ENCODE measurements at places on chromosomes 7 and 10.

DNA sequence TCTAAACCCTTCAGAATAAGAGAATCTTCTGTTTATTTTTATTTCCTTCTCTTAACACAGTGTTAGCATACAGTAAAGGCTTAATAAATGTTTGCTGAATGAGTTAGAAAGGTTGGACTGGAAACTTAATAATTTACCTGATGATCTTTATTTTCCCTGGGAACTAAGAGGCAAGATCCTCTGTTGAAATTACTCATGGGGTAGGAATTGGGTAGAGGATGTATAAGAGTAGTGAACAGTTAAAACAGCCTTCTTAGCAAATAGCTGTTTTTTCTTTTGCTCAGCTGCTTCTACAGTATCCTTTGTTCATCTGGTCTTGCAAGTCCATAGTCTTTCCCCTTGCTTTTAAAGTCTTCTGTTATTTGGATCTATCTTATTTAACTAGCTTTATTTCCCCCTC is 80.0 kb downstream of the AKAP9 start:
- DNase-seq, result no peak

- no peak for DNase-seq
Observed at GRCh38 chr7:127820732-127821085, 168.7 kb downstream of the SND1 start.

- no peak for DNase-seq
Observed at GRCh38 chr7:140526787-140527664, 47.7 kb upstream of the MKRN1 start.

- DNase-seq, result no peak
Observed at GRCh38 chr10:54796881-54797280, 4.2 kb downstream of the PCDH15 start.

All from NCI-H446 (cell line).